LHCN-M2 (cell line): ENCODE measurements at places on chromosomes 7 and 10. TPM values are rescaled to one million over a fixed set of nuclear protein-coding genes. Genes with fewer than 3 reads are reported as not detected.

PDK4 gene
- 0.45 and 0.46 TPM in 2 replicates for total RNA-seq

CHCHD1 gene
- 32.5 and 40.1 TPM in 2 replicates for total RNA-seq

LDB3 gene
- total RNA-seq, result 0.06 TPM in 1 of 2 replicates, not detected in the other

SLC13A1 gene
- total RNA-seq, result not detected in 2 replicates

UTF1 gene
- not detected in 2 replicates for total RNA-seq

EFCAB10 gene
- total RNA-seq, result not detected in 2 replicates

ZC3HAV1L gene
- total RNA-seq, result 22.3 and 23.9 TPM in 2 replicates

LRRC17 gene
- 1,139 and 1,308 TPM in 2 replicates for total RNA-seq

TMUB1 gene
- total RNA-seq, result 60.9 and 61.5 TPM in 2 replicates

TMEM130 gene
- 0.06 and 0.11 TPM in 2 replicates for total RNA-seq

DDC gene
- not detected in 2 replicates for total RNA-seq

DNA2 gene
- total RNA-seq, result 16.0 and 19.4 TPM in 2 replicates

CREB5 gene
- 6.5 and 9.0 TPM in 2 replicates for total RNA-seq

RSPH10B gene
- total RNA-seq, result 0.06 and 0.11 TPM in 2 replicates

TRPV6 gene
- not detected in 2 replicates for total RNA-seq

EN2 gene
- 0.19 and 0.69 TPM in 2 replicates for total RNA-seq

MSANTD7 gene
- total RNA-seq, result 20.3 and 23.2 TPM in 2 replicates

TFPI2 gene
- total RNA-seq, result 208 and 253 TPM in 2 replicates

SAP25 gene
- 2.4 TPM in 1 of 2 replicates, not detected in the other for total RNA-seq

TRPV5 gene
- total RNA-seq, result not detected in 2 replicates

DYDC2 gene
- not detected in 2 replicates for total RNA-seq

CACNA2D1 gene
- total RNA-seq, result 36.7 and 40.4 TPM in 2 replicates

CPA2 gene
- not detected in 2 replicates for total RNA-seq

BAZ1B gene
- 97.0 and 110 TPM in 2 replicates for total RNA-seq

PTPN20 gene
- not detected in 2 replicates for total RNA-seq

NPSR1 gene
- total RNA-seq, result not detected in 2 replicates

SBDS gene
- total RNA-seq, result 216 and 247 TPM in 2 replicates

ANXA8 gene
- total RNA-seq, result not detected in 2 replicates

DBNL gene
- total RNA-seq, result 226 and 271 TPM in 2 replicates

C10orf105 gene
- not detected in 2 replicates for total RNA-seq

FFAR4 gene
- total RNA-seq, result not detected in 2 replicates

PLEKHA1 gene
- 10.1 and 17.3 TPM in 2 replicates for total RNA-seq

DRGX gene
- not detected in 2 replicates for total RNA-seq

ORC5 gene
- total RNA-seq, result 32.6 and 33.7 TPM in 2 replicates

ASB10 gene
- not detected in 2 replicates for total RNA-seq

SLC16A9 gene
- 0.80 and 0.90 TPM in 2 replicates for total RNA-seq

LRRC61 gene
- total RNA-seq, result not detected in 2 replicates

PRF1 gene
- not detected in 2 replicates for total RNA-seq

PPIF gene
- total RNA-seq, result 37.6 and 43.8 TPM in 2 replicates

SUN3 gene
- not detected in 2 replicates for total RNA-seq

LIPM gene
- total RNA-seq, result not detected in 2 replicates

CADPS2 gene
- total RNA-seq, result 0.13 and 0.23 TPM in 2 replicates
